Posterior vena cava (tissue), 2 donors: ENCODE measurements at places on chromosomes 3 and 15. TPM values are rescaled to one million over a fixed set of nuclear protein-coding genes. Genes with fewer than 3 reads are reported as not detected.

DNA sequence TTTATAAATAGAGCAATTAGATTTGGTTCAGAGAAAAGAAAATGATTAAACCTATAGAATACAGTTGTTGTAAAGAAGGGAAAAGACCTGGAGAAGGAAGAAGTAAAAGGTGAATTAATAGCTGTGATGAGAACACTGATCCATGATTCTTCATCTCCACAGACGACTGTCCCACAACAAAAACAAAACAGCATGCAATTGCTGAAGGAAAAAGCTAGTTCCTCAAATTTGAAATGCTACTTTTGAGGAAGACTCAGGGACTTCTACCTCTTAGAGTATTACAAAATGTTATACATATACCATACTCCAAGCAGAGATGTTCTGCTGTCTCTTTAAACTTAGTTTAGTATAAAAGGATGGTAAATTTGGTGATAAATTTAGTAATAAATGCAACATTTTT, 21.5 kb downstream of the ALCAM start:
- no peak for DNase-seq

- DNase-seq: no peak
Observed at GRCh38 chr3:100358413-100358812, 23.9 kb downstream of the NIT2 start.

Gene PLSCR5
- not detected for total RNA-seq

Gene ZFYVE19
- 8.6 TPM for total RNA-seq

Gene LYZL4
- not detected for total RNA-seq
